Activated naive CD4-positive, alpha-beta T cell treated with anti-CD3 and anti-CD28 coated beads, Interleukin-2, amount 50 U/mL, for 72 hours (primary cell): ENCODE measurements at places on chromosomes 4 and X. TPM values are rescaled to one million over a fixed set of nuclear protein-coding genes. Genes with fewer than 3 reads are reported as not detected.

The GLA gene
- 98.2 TPM for total RNA-seq

The BANK1 gene
- total RNA-seq, result not detected

The SORBS2 gene
- not detected for total RNA-seq

The USP27X gene
- 1.2 TPM for total RNA-seq

The F11 gene
- not detected for total RNA-seq

The TMSB15C gene
- total RNA-seq, result 4.5 TPM

The SH2D1A gene
- total RNA-seq, result 30.5 TPM

The SOD3 gene
- not detected for total RNA-seq

The ARHGAP36 gene
- not detected for total RNA-seq

The PLK4 gene
- 50.5 TPM for total RNA-seq

The MAGEB5 gene
- total RNA-seq, result not detected

The ZNF182 gene
- total RNA-seq, result 7.2 TPM

The PRRG1 gene
- total RNA-seq, result not detected

The PABPC5 gene
- total RNA-seq, result not detected

The ART3 gene
- total RNA-seq, result not detected

The HSFX3 gene
- total RNA-seq, result not detected

The PDCL2 gene
- not detected for total RNA-seq

The CCSER1 gene
- total RNA-seq, result 0.23 TPM

The DUX4 gene
- not detected for total RNA-seq

The CXXC4 gene
- not detected for total RNA-seq

The BEX2 gene
- total RNA-seq, result 11.9 TPM

The CXCL1 gene
- total RNA-seq, result not detected

The FATE1 gene
- total RNA-seq, result not detected

The GPRASP1 gene
- 1.7 TPM for total RNA-seq

The CETN2 gene
- total RNA-seq, result 7.4 TPM

The CPXCR1 gene
- total RNA-seq, result not detected

The BRCC3 gene
- total RNA-seq, result 31.5 TPM

The TMEM144 gene
- total RNA-seq, result 0.60 TPM

The SH3RF1 gene
- total RNA-seq, result 0.82 TPM

The CXCL3 gene
- not detected for total RNA-seq

The POU4F2 gene
- not detected for total RNA-seq

The RPS6KA3 gene
- total RNA-seq, result 41.5 TPM

The NLGN4X gene
- not detected for total RNA-seq

The TKTL2 gene
- total RNA-seq, result not detected

The GNRHR gene
- not detected for total RNA-seq

The USP26 gene
- not detected for total RNA-seq

The ADRA2C gene
- not detected for total RNA-seq

The SPACA5B gene
- not detected for total RNA-seq

The HMGN5 gene
- 7.5 TPM for total RNA-seq

The AR gene
- not detected for total RNA-seq

The ANXA10 gene
- not detected for total RNA-seq

The ERCC6L gene
- total RNA-seq, result 21.8 TPM
